NCI-H187 treated with DMSO at 0.1 percent for 48 hours (cell line): ENCODE measurements at places on chromosomes 3 and 15.

DNA sequence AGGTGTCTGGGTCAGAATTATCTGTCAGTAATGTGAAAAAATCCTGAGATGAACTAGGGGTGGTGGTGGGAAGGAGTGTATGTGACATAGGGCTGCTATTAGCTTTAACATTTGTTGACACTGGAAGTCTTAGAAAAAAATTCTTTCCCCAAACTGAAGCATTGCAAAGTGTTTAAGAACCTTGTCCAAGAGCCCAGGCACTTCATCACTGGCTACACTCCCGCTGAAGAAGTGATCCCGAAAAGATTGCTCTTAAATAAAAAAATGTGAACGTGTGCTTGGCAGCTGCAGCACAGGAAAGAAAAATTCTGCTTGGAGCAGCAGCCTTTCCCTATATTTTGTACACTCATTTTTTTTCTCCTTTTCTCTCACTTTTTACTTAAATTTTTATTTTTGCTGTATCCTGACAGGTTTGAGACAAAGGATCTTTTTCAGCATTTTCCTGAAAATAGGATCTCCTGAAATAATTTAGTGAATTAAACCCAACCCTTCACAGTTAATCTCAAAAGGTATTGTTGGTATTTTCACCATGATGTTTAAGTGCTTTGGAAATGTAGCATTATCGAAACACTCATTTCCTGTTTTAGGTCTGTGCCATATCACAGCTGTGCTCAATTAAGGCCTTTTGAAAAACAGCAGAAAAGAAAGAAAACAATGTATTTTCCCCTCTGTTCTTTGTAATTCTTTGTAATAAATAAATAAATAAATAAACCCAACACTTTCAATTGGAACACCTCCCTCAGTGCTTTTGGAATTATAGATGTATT is 477.6 kb downstream of the ZNF385D start:
- DNase-seq: no peak

GRCh38 chr3:139532976-139533375 is 6.6 kb downstream of the RBP1 start:
- DNase-seq: no peak

DNA sequence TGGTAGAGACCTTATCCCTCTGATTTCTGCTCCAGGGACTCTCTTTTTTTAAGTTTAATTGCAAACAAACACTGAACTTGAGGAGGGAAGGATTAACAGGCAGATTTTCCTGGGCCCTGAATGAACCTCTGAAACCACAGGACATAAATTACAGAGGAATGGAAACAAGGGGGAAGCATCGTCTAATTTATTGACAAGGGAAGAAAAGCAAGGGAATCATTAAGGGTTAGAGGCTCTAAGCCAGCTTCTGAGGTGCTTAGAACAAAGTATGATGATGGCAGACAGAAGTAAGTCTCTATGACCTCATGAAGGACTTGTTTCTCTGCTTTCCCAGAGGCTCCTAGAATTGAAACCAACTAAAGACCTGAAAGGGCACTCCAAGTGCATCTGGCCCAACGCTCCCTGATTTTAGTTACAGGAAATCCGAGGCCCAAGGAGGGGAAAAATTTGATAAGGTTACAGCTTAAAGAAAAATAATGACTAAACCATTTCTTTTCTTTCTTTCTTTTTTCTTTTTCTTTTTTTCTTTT is 244.7 kb upstream of the NR2E3 start:
- DNase-seq: no peak

GRCh38 chr15:66288093-66288492 is 5.3 kb upstream of the DIS3L start:
- DNase-seq: no peak

DNA sequence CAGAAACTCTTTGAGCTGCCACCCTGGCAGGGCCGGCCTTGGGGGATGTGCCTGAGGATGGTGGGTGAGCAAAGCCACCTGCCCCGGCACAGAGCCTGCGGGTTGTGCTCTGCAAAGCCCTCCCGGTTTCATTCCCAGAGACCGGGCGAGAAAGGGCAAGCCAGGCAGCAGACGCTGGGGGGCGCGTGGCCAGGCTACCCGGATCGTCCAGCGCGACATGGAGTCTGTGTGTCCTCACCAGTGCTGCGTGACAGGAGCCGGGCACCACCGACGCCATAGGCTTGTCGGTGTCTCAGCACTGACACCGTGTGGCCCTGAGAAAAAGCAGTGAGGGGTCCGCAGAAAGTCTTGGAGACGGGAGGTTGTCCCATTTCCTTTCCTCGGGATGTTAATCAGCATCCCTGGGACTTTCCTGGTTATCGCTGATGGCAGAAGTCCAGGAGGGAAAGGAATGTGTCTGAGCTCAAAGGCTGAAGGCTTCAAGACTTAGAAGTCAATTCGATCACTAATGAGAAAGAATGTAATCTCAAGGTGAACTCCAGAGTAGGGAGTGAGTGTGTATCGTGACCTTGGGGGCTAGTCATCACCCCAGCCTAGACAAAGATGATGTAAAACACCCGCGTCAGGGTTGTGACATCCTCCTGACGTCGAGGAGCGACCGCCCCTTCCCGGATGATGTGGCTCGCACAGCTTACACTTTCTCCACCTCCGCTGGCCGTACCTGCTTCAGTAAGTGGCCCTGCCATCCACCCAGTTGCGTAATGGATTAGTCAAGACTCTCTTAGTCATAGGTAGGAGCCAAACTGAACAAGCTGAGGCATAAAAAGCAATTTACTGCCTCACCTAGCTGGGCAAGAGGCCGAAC is 36.3 kb upstream of the PLA2G4E start:
- no peak for DNase-seq

- no peak for DNase-seq
Observed at GRCh38 chr3:99620077-99620767, 18.2 kb upstream of the COL8A1 start.

DNA sequence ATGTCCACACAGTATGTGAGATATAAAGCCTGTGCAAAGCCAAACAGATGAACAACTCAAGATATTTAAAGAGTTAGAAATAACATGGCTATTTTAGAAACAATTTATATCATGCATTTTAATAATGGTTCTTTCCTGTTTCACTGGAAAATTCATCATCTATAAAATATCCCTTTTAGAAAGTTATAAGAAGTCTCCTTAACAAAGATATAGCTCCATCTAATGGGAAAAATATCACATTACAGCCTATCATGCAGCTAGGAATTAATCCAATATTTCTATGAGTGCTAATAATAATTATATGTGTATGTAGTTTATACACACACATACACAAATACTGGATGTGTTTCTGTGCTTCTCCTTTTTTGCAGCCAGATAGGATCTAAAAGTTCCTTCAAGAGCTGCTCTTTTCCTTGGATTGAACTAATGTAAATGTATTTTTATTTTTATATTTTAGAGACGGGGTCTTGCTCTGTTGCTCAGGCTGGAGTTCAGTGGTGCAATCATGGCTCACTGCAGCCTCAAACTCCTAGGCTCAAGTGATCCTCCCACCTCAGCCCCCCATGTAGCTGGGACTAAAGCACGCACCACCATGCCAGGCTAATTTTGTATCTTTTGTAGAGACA is 21.6 kb downstream of the RPL22L1 start:
- no peak for DNase-seq

DNA sequence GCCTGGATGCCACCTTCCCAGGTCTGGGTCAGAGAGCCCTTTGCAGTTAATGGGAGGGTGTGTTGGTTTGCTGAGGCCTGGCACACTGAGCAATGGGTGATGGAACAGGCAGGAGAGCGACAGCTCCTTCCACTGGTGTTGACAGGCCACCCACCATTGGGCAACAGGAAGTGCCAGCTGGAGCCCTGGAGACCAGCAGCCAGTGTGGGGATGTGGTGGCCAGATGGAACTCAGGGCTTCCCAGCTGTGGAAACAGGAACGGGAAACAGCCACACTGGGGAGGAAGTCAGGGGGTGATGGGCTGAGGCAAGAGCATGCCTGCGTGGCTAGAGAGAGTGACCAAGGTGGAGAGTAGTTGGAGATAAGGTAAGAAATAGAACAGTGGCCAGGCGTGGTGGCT is 9.3 kb downstream of the PSTPIP1 start:
- DNase-seq: no peak

DNA sequence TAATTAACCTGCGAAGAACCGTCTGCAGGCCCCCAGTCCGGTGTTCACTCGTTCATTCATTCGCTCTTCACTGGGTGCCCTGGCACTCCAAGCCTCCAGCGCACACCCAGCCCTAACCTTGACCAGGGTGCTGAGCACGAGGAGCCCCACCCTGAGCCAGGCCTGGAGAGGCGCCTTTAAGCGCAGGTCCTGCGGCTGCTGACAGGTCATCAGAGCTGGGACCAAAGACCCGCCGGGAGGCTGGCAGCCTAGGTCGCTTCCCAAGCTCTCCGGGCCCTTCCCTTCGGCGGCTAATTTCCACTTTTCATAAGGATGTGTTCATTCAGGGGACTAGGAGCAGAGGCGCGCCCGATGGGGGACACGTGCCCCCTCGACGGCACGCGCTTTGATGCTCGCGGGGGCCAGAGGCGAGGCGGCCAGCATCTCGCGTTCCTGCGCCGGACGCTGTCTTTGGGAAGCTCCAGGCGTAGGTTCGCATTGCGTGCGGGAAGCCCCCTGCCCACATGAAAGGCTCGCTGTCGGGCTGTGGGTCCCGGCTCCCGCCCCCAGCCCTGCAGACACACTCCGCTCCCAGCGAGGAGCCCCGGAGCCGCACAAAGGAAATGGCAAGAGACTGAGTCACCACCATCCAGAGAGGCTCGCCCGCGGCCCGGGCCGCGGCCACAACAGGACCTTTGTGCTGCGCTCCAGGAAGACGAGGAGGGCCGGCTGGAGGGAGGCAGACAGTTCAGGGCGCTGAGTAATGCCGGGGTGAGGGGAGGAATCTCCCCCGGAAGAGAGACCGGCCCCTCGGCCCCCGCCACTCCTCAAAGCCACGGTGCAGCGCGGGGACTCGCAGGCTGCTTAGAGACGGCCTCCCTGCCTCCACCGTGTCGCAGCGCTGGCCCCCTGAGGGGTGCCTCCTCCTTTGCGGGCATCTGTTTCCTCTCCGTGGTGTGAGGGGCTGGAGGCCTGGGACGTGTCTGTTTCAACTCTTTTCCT is 266.4 kb upstream of the HES1 start:
- DNase-seq: no peak

DNA sequence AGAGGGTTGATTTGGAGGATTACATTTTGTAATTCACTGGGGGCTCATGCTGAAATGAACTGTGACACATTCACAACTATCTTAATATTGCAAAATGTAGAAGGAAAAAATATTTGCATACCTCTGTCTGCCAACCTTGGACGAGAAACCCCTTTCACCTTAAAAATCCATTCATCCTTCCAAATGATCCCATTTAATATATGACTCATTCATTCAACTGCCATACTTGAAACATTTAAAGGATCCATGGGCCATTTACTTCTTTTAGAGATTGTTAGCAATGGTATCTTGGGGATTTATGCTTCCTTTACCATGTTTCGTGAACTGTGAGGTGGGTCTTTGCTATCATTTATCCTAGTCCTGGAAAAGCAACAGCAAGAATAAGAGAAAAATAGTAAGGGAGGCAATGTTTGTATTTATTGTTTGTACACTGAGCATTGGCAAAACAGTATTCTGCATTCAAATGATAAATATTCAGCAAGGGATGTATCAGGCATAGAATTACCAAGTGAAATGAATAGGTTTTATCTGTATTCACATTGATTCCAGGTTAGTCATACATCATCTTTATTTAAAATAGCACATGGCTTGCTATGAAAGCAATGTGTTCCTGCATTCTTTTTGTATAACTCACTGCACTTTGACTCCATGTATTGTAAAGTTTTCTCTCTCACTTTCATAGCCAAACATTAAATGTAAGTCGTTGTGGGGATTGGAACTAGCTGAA is 378.1 kb downstream of the NSUN3 start:
- no peak for DNase-seq

GRCh38 chr3:51719410-51720025 is 12.7 kb downstream of the GRM2 start:
- DNase-seq: no peak

DNA sequence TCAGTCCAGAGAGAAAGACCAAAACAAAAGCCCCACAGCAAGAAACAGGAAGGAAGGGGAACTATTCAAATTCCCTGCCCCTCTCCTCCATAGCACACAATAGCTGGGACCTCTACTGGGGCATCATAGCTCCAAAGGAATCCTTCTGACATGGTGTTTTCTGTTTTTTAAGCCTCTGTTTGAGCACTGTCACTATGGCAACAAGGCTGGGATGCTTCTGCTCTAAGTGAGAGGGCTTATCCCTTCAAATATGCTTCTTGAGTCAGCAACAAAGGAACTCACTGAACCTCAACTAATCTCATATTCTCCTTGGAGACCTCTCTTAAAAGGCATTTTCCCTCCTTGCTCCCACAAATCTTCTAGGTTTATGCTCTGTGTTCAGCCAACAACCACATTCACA is 40.5 kb downstream of the MYLK start:
- no peak for DNase-seq

GRCh38 chr15:99399618-99400017 is 148.3 kb downstream of the LRRC28 start:
- no peak for DNase-seq

GRCh38 chr15:43370310-43370974 is 401 bp downstream of the ZSCAN29 start:
- no peak for DNase-seq

DNA sequence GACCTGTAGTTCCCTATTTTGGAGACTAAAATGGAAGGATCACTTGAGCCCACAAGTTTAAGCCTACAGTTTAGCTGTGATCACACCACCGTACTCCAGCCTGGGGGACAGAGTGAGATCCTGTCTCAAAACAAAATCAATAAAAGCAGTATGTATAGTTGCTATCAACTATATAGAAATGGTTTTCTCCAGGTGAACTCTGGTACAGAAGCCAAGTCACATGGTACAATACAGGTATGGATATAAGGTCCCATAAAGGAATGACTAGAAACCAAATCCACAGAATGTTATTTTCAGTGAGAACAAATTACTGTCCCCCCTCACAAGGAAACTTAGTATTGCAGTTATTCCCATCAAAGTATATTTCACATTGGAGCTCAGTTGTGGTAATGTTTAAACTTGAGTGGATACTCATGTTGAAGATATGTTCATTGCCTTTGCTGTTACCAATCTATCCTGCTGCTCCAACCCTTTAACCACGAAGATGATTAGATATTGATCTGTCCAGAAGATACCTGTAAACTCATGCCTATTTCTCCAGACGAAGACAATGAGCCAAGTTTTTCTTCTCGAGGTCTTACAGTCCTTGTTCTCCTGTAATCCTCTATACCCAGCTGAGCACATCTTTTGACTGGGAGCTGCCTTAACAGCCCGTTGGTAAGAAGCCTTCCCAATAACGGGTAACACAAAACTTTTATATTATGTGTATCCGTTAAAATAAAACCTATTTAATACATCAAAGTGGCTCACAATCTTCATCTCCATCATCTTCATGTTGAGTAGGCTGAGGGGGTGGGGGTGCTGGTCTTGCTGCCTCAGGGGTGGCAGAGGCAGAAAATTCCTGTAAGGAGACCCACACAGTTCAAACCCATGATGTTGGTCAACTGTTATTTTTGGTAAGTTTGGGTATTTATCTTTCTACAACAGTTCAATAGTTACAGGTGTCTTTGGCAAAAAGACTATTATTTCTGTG is 24.6 kb downstream of the TRA2B start:
- DNase-seq: no peak

DNA sequence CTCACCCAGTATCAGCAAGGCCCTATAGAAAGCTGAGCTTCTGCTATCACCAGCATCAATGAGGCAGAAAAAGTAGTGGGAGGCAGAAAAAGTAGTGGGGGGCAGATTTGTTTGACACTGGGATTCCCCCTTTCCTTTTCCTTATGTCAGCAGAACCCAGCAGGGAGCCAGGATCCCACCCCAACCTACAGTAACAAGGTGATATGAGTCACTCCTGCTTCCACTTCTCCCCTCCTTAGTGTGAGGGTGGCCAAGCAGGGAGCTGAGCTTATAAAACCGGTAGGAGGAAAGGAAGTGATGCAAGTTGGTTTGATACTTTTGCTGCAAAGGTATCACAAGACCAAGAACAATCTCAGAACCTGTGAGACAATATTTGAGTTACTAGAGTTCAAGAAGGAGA is 128.7 kb downstream of the SCAPER start:
- DNase-seq: no peak
